ENCODE measurements at places on chromosomes 7 and 10. TPM values are rescaled to one million over a fixed set of nuclear protein-coding genes. Genes with fewer than 3 reads are reported as not detected.

MACC1 gene
- total RNA-seq, result 0.06 TPM

PRSS37 gene
- total RNA-seq, result not detected

ASB4 gene
- not detected for total RNA-seq

SYT15 gene
- 1.2 TPM for total RNA-seq

TMEM184A gene
- total RNA-seq, result not detected

All from activated CD4-positive, alpha-beta T cell treated with anti-CD3 and anti-CD28 coated beads, Interleukin-2, amount 10 ng/mL, durations not matched to agents 7 days and 5 days (primary cell).